Activated B cell treated with CpG ODN at 0.5 μM for 24 hours (primary cell): ENCODE measurements at places on chromosomes 3 and 15. TPM values are rescaled to one million over a fixed set of nuclear protein-coding genes. Genes with fewer than 3 reads are reported as not detected.

GATM gene
- total RNA-seq: 12.6 and 15.7 TPM in 2 replicates

PAQR9 gene
- not detected in 2 replicates for total RNA-seq

FBXW12 gene
- total RNA-seq: not detected in 2 replicates

ISG20 gene
- 84.6 and 87.1 TPM in 2 replicates for total RNA-seq

XCR1 gene
- not detected in 2 replicates for total RNA-seq

DNA sequence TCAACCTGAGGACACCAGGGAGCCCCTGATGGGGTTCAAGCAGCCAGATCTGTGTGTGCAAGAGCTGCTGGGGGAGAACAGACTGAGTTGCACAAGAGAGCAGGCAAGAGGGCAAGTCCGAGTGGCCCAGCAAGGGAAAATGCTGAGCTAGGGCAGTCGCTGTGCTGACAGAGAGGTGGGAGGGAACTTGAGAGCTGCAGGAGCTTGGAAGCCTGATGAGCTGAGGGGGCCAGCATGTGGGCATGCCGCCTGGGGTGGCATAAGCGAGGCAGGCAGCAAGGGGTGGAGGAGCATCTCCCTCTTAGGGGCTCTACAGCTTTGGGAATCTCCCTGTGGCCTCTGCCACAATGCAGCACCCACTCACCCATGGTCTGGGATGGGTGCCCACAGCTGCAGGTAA, 4.7 kb upstream of the CORO2B start:
- no peak for DNase-seq
- no peaks in the 10 kb centered on the region for H3K36me3 ChIP-seq
- H3K27me3 ChIP-seq: peaks cover 36% of the 10 kb centered on the region
- H3K27ac ChIP-seq: no peak overlapping the region

GRCh38 chr3:23496165-23496564, 293.0 kb downstream of the UBE2E2 start:
- H3K27ac ChIP-seq: no peak overlapping the region
- no peak for DNase-seq
- peaks cover 27% of the 10 kb centered on the region for H3K4me1 ChIP-seq
- no peak overlapping the region for H3K4me3 ChIP-seq
- H3K27me3 ChIP-seq: no peaks in the 10 kb centered on the region

DNA sequence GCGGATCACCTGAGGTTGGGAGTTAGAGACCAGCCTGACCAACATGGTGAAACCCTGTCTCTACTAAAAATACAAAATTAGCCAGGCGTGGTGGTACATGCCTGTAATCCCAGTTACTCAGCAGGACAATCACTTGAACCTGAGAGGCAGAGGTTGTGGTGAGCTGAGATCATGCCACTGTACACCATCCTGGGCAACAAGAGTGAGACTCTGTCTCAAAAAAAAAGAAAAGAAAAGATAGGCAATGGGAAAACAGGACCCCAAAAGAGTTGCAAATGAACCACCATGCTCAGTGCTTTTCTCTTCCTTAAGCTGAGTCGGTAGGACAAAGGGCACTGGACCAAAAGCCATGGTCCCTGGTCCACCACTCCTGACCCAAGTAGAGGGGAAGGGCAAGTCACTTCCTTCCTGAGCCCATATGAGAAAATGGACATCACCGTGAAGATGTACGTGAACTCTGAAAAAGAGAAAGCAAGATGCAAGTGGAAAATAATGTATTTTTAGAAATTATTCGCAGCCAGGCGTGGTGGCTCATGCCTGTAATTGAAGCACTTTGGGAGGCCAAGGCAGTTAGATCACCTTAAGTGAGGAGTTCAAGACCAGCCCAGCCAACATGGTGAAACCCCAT, 2.6 kb downstream of the ITGB5 start:
- H3K27ac ChIP-seq: no peak overlapping the region
- no peak for DNase-seq
- H3K4me1 ChIP-seq: peaks cover 6% of the 10 kb centered on the region
- no peaks in the 10 kb centered on the region for H3K36me3 ChIP-seq
- no peak overlapping the region for H3K4me3 ChIP-seq

DNA sequence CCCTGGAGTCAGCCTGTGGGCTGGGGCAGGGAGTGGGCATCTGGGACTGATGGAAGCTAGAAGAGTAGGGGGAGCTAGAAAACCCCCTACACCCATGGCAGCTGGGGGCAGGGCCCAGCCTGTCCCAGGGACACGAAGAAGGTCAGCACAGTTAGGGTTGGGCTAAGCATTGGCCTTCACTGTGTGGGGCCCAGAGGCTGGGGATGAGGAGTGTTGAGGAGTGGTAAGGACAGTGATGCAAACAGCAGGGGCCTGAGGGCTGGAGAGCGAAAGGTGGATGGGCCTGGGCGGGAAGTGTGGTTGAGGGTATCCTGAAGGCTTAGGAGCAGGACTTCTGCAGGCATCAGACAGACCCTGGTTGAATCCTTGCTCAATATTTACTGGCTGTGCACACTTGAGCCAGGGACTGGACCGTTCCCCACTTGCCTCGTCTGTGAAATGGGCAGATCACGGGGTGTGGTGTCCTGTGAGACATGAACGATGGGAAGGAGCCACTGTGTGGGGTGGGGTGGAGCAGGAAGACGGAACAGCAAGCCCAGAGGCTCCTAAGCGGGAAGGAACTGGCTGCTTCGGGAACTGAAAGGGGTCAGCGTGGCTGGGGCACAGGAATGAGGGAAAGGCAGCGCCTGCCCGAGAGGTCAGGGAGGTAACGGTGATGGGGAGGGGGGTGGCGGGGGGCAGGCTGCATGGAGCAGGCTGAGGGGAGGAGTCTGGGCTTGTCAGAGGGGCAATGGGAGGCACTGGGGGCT, 7.3 kb downstream of the PRKCD start:
- H3K27ac ChIP-seq: peak overlapping the region; percentile 79
- H3K4me1 ChIP-seq: peaks cover 93% of the 10 kb centered on the region
- DNase-seq: no peak
- peaks cover 26% of the 10 kb centered on the region for H3K36me3 ChIP-seq

- H3K27me3 ChIP-seq: no peaks in the 10 kb centered on the region
- H3K4me3 ChIP-seq: no peak overlapping the region
Observed at GRCh38 chr15:37014566-37014965, 85.8 kb downstream of the MEIS2 start.

DNA sequence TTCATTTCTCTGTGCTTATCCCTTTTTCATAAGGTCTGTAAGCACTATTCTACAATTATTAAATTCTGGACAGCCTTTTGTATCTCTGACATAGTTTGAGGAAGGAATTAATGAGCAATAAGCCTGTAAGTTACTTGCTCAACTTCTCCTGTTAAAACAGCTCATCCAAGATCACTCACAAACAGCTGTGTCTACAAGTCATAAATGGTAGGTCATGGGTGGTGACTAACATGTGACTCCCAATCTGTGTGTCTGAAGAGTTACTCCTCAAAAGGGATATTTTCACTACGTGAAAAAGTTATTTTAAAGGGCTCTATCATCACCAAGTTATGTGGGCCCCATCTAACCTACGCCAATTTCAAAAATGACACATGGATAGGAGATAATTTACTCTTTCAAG, 145.2 kb upstream of the CBLB start:
- no peaks in the 10 kb centered on the region for H3K27me3 ChIP-seq
- no peak overlapping the region for H3K4me3 ChIP-seq
- no peaks in the 10 kb centered on the region for H3K36me3 ChIP-seq
- no peak overlapping the region for H3K27ac ChIP-seq

- H3K4me1 ChIP-seq: no peaks in the 10 kb centered on the region
- H3K27me3 ChIP-seq: peaks cover 8% of the 10 kb centered on the region
- no peak overlapping the region for H3K4me3 ChIP-seq
- no peak for DNase-seq
Observed at GRCh38 chr15:41981371-41982132, 9.2 kb upstream of the EHD4 start.

- peaks cover 19% of the 10 kb centered on the region for H3K36me3 ChIP-seq
- peak overlapping the region; percentile 59 for H3K27ac ChIP-seq
- DNase-seq: no peak
- peaks cover 6% of the 10 kb centered on the region for H3K27me3 ChIP-seq
Observed at GRCh38 chr3:71563827-71564226, 19.7 kb downstream of the FOXP1 start.

GRCh38 chr3:51888463-51889105, 13.2 kb upstream of the IQCF5 start:
- no peaks in the 10 kb centered on the region for H3K4me1 ChIP-seq
- H3K36me3 ChIP-seq: no peaks in the 10 kb centered on the region
- peaks cover 28% of the 10 kb centered on the region for H3K27me3 ChIP-seq
- DNase-seq: no peak
- no peak overlapping the region for H3K4me3 ChIP-seq

DNA sequence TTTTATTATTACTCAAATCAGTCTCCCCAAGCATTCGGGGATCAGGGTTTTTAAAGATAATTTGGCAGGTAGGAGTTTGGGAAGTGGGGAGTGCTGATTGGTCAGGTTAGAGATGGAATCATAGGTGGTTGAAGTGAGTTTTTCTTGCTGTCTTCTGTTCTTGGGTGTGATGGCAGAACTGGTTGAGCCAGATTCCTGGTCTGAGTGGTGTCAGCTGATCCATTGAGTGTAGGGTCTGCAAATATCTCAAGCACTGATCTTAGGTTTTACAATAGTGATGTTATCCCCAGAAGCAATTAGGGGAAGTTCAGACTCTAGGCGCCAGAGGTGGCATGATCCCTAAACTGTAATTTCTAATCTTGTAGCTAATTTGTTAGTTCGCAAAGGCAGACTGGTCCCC, 20.6 kb upstream of the TRANK1 start:
- H3K36me3 ChIP-seq: no peaks in the 10 kb centered on the region
- no peaks in the 10 kb centered on the region for H3K27me3 ChIP-seq
- peak overlapping the region; percentile 33 for H3K27ac ChIP-seq
- no peak overlapping the region for H3K4me3 ChIP-seq

GRCh38 chr3:20240154-20240883, 54.3 kb upstream of the SGO1 start:
- peaks cover 2% of the 10 kb centered on the region for H3K36me3 ChIP-seq
- no peak for DNase-seq
- H3K4me3 ChIP-seq: no peak overlapping the region
- no peaks in the 10 kb centered on the region for H3K4me1 ChIP-seq
- no peak overlapping the region for H3K27ac ChIP-seq

DNA sequence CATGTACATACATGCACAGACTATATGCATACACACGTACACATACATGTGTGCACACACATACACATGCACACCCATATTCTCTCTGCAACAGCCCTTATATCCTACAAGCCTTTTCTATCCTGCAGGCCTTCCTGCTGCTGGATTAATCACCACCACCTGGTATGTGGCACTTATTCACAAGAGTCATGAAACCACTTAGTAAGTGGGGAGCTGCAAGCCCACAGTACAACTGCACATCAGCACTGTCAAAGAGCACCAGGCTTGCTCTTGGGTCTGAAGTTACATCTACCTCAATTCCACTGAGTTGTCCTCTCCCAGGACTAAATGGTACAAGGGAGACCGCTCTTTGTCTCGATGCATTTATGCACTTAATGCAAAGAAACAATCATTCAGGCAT, 233.2 kb downstream of the KLF13 start:
- DNase-seq: no peak
- no peak overlapping the region for H3K4me3 ChIP-seq
- no peaks in the 10 kb centered on the region for H3K27me3 ChIP-seq
- no peaks in the 10 kb centered on the region for H3K4me1 ChIP-seq

GRCh38 chr3:77392181-77392580, 352.3 kb downstream of the ROBO2 start:
- H3K36me3 ChIP-seq: no peaks in the 10 kb centered on the region
- H3K4me1 ChIP-seq: no peaks in the 10 kb centered on the region
- H3K27me3 ChIP-seq: no peaks in the 10 kb centered on the region
- no peak overlapping the region for H3K4me3 ChIP-seq
- DNase-seq: no peak
- H3K27ac ChIP-seq: no peak overlapping the region

DNA sequence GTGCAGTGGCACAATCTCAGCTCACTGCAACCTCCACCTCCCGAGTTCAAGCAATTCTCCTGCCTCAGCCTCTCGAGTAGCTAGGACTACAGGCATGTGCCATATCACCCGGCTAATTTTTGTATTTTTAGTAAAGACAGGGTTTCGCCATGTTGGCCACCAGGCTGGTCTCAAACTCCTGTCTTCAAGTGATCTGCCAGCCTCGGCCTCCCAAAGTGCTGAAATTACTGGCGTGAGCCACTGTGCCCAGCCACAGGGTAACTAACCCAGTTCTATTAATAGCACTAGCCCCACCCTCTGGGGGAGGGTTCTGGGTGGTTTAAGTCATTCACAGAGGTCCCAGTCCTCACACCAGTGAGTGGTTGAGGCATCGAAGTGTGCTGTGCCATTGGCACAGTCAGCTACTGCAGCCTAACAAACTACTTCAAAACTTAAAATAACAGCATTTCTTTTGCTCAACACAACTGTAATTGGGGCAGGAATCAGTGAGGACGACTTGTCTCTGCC, 44.0 kb downstream of the RHCG start:
- no peak for DNase-seq
- no peaks in the 10 kb centered on the region for H3K4me1 ChIP-seq
- H3K27me3 ChIP-seq: peaks cover 35% of the 10 kb centered on the region
- no peak overlapping the region for H3K27ac ChIP-seq
- H3K36me3 ChIP-seq: no peaks in the 10 kb centered on the region

DNA sequence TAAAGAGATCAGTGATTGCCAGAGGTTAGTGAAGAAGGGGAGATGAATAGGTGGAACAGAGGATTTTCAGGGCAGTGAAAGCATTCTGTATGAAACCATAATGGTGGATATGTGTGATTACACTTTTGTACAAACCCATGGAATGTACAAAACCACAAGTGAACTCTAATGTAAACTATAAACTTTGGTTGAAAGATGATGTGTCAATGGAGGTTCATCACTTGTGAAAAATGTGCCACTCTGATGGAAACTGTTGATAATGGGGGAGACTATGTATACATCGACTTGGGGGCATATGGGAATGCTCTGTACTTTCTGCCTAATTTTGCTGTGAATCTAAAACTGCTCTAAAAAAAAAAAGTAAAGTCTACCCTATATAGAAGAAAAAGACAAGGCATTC, 68.7 kb upstream of the ARHGEF3 start:
- no peak overlapping the region for H3K4me3 ChIP-seq
- no peaks in the 10 kb centered on the region for H3K27me3 ChIP-seq
- H3K36me3 ChIP-seq: no peaks in the 10 kb centered on the region
- DNase-seq: no peak
- no peaks in the 10 kb centered on the region for H3K4me1 ChIP-seq

GRCh38 chr3:71376911-71377310, 206.6 kb downstream of the FOXP1 start:
- no peaks in the 10 kb centered on the region for H3K27me3 ChIP-seq
- H3K4me1 ChIP-seq: peaks cover 80% of the 10 kb centered on the region
- H3K4me3 ChIP-seq: peak overlapping the region; percentile 15
- DNase-seq: no peak
